ENCODE measurements at places on chromosomes 1 and 21.

GRCh38 chr1:186014370-186015037 is 280.3 kb downstream of the HMCN1 start:
- DNase-seq = no peak

DNA sequence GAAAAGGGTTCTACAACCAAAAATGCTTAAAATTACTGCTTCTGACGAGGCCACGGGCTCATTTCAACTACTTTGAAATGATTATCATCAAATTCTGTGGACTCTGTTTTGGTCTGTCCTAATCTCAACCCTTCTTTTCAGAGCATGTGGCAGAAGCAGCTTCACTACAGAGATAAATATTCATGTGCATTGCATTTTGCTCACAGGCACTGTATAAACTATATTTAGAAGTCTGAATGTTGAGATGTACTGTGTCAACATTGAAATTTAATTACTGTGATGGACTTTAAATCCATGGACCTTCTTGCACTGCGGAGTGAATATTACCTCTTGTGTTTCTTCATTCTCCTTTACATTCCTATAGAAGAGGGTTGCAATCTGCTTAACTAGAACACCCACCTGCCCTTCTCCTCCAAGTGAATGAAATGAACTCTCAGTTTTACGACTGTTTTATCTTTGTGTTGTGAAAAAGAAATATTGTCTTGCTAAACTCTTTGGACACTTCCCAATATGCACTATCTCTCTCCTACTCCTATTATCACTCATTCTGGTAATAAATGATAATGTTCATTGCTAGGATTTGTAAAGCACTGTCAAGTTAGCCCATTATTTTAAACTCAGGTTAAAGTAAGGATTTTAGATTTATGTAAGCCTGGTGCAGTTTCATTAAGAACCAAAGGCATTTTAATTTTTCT is 281.2 kb upstream of the ST6GALNAC5 start:
- DNase-seq = no peak

DNA sequence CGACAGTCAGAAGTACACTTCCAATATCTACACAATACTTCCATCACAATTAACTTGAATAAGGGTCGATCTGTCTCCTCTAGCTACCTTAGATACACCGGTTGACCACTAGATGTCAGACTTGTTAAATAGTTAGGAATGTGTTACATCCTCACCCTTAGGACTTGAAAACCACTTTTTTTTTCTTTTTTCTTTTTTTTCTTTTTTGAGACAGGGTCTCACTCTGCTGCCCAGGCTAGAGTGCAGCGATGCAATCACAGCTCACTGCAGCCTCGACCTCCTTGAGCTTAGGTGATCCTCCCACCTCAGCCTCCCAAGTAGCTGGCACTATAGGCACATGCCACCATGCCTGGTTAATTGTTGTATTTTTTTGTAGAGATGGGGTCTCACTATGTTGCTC is 120.4 kb upstream of the GREM2 start:
- DNase-seq = no peak

- no peak for DNase-seq
These were observed 47.0 kb upstream of the SDC3 start for GRCh38 chr1:30955448-30956015.

- DNase-seq = no peak
These were observed 17.7 kb downstream of the IVL start for GRCh38 chr1:152926091-152926490.

- no peak for DNase-seq
These were observed 3.7 kb downstream of the OLFM3 start for GRCh38 chr1:101992821-101993575.

DNA sequence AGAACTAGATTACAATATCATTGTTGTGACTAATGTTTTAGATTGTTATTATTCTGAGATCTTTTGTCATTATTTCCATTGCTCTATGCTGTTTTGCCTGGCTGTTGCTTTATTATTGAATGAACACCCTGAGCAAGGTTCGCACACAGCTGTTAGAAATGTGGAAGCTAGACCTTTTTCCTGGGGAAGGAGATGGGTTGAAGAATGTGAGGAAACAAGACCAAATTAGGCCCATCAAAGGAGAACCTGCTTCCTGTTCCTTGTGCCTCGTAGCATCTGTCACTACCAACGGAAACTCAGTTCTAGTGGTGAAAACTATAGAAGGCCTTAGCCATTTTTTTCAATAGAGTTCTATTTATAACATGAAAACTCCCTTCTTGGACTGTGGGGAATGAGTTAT is 68.7 kb downstream of the RGL1 start:
- DNase-seq = no peak

- DNase-seq = no peak
These were observed 78.7 kb downstream of the ACTL8 start for GRCh38 chr1:17833661-17834501.

- no peak for DNase-seq
These were observed 325.9 kb upstream of the AJAP1 start for GRCh38 chr1:4328402-4329071.

All from activated CD8-positive, alpha-beta memory T cell treated with anti-CD3 and anti-CD28 coated beads for 4 hours (primary cell).